ENCODE measurements at places on chromosomes 1 and 21. TPM values are rescaled to one million over a fixed set of nuclear protein-coding genes. Genes with fewer than 3 reads are reported as not detected.

Gene CAPN9
- total RNA-seq = not detected

Gene OR2G6
- not detected for total RNA-seq

Gene EVA1C
- total RNA-seq = not detected

Gene PLPPR5
- total RNA-seq = 0.07 TPM

Gene RAP1GAP
- total RNA-seq = 0.19 TPM

GRCh38 chr1:225765982-225766674, 11.5 kb upstream of the SRP9 start:
- DNase-seq = no peak

DNA sequence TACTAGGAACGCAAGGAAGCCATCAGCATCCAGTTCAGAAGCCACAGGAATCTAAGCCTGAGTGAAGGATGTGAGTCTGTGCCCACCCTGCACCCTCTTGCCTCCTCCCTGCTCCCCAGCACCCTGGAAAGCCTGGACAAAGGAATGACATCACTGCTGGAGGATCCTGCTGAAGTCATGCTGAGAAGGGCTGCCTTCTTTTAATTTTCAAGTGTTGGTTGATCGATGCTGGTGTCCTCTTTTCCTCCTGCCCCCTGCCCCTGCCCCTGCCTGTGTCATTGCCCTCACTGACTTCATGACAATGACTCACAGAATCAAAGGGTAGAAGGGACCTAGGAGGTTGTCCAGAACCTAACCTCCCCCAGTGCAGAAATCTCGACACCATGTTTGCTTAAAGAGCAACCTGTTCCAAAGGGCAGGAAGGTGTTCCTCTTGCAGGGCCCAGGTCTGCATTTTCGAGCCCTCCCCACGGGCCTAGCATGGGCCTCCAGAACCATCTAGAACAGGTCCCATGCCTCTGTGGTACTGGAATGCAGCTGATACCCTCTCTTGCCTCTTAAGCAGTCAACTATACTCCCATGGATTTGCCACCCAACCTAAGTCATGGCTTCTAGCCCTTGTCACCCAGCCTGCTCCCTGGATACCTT, 9.6 kb downstream of the DHRS3 start:
- DNase-seq = no peak

GRCh38 chr1:26996024-26996423, 2.5 kb downstream of the TRNP1 start:
- peak; percentile 37 for DNase-seq

DNA sequence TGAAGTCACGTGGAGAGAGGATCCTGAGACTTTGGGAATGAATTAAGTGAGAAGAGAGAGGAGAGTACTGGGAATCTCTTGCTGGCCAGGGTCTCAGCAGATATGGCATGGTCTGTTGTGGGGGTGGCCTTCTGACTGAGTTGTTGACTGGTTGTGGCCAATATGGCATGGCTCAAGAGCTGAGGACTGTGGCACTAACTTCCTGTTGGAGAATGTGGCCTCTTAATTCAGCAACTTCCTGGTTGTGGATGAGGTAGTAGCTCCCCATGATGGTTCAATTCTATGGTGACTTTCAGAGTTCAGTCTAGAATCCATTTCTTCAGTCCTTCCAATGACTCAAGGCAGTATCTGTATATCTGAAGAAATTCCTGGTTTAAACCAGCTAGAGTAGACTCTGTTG, 44.7 kb upstream of the PAXBP1 start:
- DNase-seq = no peak

GRCh38 chr1:218785928-218786327, 387.8 kb upstream of the LYPLAL1 start:
- DNase-seq = no peak

GRCh38 chr1:37721565-37721964, 29.2 kb downstream of the CDCA8 start:
- no peak for DNase-seq

DNA sequence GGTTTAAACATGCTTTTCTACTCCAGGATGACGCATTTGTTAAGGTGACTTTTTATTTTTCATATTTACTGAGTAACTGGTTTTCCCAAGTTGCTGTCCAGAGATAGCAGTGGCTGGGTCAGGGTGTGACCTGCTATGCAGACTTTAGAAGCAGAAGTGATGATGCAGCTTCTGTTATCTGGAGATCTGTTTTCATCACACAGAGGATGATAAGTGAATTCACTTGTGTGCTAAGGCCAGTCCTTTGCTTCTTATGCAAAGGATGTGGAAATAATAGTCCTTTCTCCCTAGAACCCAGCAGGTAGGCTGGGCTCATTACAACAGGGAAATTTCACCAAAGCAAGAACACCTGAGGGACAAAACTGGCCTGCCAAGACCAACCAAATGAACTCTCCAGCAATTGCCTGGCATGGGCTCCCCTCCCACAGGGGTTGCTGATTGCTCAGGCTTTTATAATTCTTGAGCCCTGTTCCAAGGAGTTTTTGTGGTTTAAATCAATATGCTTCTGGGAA, 97.8 kb upstream of the LPGAT1 start:
- no peak for DNase-seq

- DNase-seq = no peak
Observed at GRCh38 chr1:46605232-46605631, 1.2 kb upstream of the MKNK1 start.

GRCh38 chr1:47692196-47692595, 254.4 kb downstream of the FOXD2 start:
- no peak for DNase-seq

DNA sequence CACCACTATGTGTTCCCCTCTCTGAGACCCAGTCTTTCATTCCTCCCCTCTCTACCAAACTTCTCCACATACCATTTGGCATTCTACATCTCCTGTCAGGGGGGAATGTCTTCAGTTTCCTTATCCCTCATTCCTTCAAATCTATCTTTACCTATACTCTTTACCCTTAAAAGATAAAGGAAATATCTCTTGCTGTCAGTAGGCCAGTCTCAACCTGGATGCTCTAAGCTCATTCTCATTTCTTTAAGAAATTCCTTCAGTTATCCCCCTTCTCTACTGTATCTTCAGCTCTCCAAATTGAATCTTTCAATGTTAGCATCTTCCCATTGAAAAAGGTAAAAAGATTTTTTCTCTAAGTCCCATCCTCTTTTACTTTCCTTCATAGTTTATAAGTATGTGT, 6.5 kb downstream of the RO60 start:
- no peak for DNase-seq

DNA sequence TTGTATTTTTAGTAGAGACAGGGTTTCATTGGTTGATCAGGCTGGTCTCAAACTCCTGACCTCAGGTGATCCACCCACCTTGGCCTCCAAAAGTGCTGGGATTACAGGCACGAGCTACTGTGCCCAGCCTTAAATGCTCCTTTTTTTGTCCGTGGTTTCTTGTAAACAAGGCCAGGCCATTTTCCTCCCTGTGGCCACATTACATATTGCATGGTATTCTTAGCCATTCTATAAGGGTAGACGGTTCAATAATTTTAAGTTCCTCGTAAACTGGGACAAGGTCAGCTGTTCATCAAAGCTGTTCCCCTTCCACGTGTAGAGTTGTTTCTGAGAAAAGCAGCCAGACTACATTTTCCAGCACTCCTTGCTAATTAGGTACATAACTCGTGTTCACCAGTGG, 10.3 kb upstream of the LUZP1 start:
- DNase-seq = no peak

Measured in HT1080 (cell line).